Spinal cord (tissue), 10 donors: ENCODE measurements at places on chromosomes 13 and 19. TPM values are rescaled to one million over a fixed set of nuclear protein-coding genes. Genes with fewer than 3 reads are reported as not detected.

DNA sequence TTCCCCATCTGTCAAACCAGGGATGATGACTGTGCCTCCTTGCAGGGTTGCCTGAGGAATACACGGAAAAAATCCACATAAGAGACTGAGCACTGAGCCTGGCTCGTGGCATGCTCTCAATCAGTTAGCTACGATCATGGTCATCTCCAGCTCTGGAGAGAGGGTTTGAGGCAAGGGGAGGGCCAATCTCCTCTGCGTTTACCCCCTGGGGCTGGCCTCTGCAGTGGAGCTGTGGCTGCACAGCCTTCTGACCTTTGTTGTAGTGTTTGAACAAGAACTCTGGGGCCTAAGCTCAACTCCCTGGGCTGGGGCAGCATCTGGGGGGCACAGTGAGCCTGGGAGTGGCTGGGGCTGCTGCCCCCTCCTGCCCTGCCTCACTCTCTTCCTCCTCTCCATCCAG is 5.9 kb downstream of the LRRC4B start:
- no peak for DNase-seq

GRCh38 chr19:10565567-10566407 is at the start of gene KRI1:
KRI1 (minus strand) TSS chr19:10566010; CDS start chr19:10565999, 11 bp downstream.
- peak; percentile 99 for DNase-seq

DNA sequence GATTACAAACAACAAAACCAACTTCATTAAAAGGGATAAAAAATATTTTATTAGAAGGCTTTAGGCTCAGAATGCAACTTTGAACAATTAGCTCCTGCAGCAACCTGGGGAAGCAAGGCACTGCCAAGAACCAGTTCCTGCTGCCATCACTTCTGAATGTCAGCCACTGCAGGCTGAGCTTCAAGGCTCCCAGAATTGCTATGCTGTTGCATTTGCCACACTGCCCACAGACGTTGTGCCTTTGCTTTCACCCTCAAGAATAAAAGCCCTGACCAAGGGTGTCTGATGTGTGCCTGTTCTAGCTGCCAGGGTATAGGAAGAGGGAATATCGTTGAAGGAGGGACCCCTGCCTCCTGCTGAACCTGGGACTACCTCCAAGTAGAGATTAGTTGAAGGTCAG is 238.4 kb downstream of the ITGBL1 start:
- no peak for DNase-seq

- peak; percentile 34 for DNase-seq
These were observed 586 bp downstream of the MRI1 start for GRCh38 chr19:13764821-13765394.

GRCh38 chr13:111342721-111343120 is 22.3 kb downstream of the TEX29 start:
- DNase-seq: no peak

DNA sequence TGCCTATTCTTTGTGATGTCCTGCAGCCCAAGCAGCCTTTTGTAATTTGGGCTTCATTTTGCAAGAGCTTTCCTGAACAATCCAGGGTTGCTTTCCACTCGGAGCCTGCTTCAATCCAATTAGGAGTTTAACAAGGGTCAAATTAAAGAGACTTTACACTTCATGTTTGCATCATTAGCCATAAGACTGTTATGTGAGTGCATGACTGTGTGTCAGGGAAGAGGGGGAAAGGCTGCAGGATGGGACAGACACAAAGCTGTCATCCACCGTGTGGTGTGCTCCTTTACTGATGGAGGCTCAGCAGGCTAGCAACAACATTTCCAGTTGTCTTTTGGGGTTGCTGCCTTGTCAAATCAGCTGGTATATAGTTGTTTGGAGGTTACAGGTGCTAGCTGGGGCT is 23.7 kb upstream of the MAB21L1 start:
- no peak for DNase-seq

GRCh38 chr13:73754727-73755292 is 379.4 kb downstream of the KLF12 start:
- DNase-seq: peak; percentile 94

- no peak for DNase-seq
These were observed 26.3 kb downstream of the DCAF15 start for GRCh38 chr19:13978351-13979243.

GRCh38 chr19:10858204-10858828 is 10.1 kb downstream of the C19orf38 start:
- DNase-seq: no peak

DNA sequence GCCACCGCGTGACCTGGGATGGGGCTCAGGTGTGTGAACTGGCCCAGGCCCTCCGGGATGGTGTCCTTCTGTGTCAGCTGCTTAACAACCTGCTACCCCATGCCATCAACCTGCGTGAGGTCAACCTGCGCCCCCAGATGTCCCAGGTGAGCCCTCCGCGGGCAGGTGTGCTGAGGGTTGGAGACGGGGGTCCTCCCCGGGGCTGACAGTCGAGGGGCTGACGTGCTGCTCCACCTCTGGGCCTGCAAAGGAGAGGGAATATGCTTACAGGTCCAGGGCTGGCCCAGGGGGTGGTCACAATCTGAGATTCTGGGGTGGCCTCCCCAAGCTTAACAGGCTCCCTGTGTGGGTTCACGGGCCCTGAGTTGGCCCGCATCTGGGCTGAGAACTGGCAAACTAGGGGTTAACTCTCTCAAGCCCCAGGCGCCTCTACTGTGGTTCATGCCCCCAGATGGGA is 386 bp downstream of the VAV1 start:
- DNase-seq: no peak

DNA sequence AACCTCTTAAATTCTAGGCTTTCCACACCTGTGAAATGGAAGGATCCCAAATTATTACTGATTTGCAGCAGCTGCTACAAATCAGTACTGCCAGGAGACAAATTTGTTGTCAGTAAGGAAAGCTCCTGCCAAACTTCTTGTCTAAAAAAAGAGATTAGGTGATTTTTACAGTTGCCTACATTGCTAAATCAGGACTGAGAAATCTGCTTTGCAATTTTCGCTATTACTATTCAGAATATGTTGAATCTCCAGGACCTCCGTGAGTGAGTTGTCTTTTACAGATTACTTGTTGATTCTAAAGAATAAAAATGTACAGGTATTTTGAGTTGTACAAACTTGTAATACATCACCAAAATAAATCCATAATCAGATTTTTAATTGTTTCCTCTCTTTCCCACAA is 1815.9 kb downstream of the PCDH9 start:
- no peak for DNase-seq

DNA sequence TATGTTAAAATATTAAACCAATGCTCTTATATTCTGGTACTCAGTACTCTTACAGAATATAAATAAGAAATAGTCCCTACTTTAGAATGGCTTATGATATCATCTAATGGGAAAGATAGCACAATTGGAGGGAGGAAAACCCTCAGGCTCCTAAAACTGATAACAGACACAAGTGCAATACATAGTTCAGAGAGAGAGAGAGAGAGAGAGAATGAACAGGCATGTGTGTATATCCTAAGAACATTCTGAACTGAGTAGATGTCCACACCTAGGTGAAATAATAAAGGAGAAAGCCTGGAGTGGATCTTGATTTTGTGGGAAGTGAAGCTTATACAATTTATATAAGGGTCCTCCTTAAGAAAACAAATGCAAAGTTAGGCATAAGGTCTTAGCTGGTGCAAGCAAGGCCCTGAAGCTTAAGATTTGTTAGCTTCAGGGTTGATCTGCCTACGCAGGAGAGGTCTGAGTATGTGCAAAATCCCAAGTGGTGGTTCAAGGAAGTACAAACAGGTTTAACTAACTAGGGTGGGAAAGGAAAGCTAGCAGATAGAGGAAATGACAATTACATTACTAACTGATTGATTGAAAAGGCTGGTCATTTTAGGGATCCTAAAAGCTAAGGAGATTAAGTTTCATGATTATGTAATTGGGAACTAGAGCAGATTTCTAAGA is 53.3 kb downstream of the SOX21 start:
- no peak for DNase-seq

DNA sequence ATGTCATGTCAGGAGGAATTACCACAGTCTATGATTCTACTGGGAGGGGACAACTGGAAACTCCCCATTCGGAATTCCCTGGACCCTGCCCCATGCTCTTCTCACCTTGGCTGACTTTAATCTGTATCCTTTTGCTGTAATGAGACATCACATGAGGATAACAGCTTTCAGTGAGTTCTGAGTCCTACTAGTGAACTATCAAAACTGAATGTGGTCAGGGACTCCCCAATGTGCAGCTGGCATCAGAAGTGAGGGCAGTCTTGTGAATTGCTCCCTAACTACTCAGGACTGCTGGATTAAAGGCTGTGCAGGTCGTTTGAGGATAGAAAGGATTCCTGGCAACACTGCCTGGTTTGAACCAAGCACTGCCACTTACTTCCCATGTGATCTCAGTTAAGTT is 15.2 kb downstream of the SIGLEC7 start:
- no peak for DNase-seq

DNA sequence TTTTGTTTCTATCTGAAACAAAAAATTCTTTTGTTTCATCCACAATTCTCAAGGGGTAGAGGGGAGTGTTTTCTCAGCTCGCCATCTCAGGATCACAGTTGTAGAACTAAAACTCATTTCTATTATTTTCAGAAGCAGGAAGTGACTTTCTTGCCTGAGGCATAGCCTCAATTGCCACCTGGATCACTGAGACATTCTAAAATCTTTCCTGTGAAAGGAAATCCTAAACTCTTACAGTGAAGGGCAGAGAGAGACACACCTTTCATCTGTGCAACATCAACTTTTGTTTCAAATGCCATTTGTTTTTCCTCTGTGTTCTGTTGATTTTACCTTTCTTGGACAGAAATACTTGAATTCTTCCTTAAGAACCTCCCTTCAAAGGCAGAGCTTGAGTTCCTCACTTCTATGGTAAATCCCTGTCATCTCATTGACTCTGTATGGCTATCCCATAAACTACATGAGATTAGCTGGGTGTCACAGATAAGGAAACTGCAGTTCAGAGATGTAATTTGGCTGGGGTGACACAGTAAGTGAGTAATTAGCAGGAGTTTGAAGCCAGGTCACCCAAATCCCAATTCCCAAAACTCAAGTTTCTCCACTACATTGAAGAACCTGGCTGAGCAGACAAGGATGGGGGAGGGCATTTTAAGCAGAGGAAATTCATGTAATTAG is 224.4 kb upstream of the HTR2A start:
- DNase-seq: no peak

GRCh38 chr13:37302686-37303085 is 197.2 kb upstream of the CSNK1A1L start:
- DNase-seq: no peak

- DNase-seq: no peak
These were observed 241.9 kb downstream of the UQCRFS1 start for GRCh38 chr19:28971049-28971448.

DNA sequence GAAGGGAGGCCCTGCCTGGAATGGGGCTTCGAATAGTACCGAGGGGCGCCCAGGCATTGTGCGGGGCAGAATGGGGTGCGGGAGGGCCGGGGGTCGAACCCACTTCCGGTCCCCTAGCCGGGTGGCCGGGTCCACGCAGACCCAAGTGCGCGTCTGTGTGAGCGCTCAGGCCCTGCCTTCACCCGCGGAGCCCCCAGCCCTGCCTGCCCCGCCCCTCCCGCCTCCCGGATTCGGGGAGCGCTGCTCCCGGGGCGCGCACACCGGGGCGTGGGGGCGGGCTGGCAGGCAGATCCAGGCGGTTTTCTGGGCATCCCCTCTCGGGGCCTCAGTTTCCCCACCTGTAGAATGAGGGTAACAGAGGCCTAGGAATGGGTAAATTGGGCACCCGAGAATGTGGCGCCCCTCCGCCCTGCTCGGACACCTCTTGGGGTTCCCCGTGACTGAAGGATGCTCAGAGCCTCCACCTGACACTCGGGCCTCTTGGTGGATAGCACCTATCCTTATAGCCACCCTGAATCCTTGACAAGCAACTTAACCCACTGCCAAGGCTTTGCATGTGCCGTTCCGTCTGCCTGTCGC is 682 bp downstream of the PIK3R2 start:
- DNase-seq: no peak

DNA sequence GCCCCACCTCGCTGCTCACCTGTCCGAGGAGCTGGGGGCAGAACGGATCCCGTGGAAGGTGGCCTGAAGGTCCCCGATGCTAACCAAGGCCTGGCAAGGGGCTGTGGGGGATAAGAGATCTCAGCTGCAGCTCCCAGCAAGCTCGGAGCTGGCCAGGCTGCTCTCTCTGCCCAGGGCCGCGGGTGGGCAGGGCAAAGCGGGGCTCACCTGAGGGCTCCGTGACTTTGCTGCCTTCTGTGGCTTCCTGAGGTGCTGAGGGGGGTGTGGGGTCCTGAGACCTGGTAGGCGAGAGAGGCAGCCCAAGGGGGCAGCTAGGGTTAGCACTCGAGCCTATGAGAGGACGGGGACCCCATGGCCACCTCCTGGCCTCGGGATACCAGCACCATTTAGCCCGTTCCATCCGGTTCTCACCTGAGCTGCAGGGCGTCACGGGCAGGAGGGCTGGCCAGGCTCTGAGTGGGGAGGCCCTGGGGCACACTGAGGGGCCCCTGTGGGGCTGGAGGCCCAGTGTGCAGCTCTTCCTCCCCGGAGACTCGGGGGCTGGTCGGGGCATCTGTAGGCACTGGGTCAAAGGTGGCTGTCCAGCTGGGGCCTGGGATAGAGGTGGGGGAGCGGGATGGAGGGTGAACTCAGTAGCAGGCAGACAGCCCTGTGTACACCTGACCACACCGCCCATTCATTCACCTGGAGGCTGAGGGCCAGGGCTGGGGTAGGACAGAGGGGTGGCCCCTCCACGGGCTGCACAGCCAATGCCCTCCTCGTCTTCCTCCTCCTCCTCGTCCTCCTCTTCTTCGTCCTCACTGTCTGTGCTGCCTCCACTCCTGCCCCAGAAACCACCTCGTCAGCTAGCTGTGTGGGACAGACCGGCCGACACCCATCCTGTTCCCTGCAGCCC is 3.1 kb upstream of the TMEM86B start:
- DNase-seq: no peak

- no peak for DNase-seq
These were observed 96.8 kb downstream of the RAB20 start for GRCh38 chr13:110464556-110465333.

DNA sequence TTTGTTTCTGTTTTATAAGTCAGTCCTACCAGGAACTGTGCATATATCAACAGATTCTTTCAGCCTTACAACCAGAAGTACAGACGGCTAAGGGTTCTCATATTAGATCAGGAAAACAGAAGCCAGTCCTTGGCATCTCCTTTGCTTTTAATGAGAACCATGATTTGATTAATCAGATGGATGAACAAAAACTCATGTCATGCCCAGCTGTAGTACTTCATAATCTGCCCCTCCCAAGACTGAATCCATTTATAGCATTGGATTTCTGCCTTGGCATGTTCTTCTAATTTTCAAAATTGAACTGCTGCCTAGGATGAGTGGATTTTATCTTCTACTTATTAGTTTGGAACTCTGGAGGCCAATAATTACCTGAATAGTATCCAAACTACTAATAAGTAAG is 617.2 kb downstream of the SLITRK5 start:
- no peak for DNase-seq

DNA sequence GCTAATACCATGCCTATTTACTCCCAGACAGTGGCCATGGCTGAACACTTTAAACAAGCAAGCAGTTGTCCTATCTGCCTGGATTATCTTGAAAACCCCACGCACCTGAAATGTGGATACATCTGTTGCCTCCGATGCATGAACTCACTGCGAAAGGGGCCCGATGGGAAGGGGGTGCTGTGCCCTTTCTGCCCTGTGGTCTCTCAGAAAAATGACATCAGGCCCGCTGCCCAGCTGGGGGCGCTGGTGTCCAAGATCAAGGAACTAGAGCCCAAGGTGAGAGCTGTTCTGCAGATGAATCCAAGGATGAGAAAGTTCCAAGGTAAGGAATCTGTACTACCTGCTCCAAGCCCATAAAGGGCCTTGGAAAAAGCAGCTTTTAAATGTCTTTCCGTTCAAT is 8.6 kb downstream of the RFPL4AL1 start:
- DNase-seq: no peak

Gene PEX11G
- polyA plus RNA-seq: 3.8 TPM

Gene CELF5
- polyA plus RNA-seq: 81.8 TPM

Gene TEX26
- polyA plus RNA-seq: 4.0 TPM

Gene THSD1
- 13.0 TPM for polyA plus RNA-seq
